Forelimb muscle (tissue), 1 donor: ENCODE measurements at places on chromosomes 6 and 20. TPM values are rescaled to one million over a fixed set of nuclear protein-coding genes. Genes with fewer than 3 reads are reported as not detected.

The MYT1 gene
- 0.13 TPM for polyA plus RNA-seq

The PXDC1 gene
- polyA plus RNA-seq = 20.8 TPM

DNA sequence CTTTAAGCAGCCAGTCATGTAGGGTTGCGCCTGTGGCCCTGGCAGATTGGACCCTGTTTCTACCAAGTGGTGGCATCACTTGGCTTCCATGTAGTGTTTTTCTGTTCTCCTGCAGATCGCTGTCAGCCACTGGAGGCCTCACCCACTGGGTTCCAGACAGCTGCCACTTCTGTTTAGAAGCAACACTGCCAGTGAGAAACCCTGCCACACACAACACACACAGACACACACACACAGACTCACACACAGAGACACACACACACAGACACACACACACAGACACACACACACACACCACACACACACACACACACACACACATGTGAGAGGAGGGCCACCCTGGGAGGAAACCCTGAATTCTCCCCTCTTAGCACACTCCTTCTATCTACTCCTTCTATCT lies 51.8 kb downstream of the UTRN start:
- DNase-seq = no peak

The LGSN gene
- polyA plus RNA-seq = not detected

GRCh38 chr6:136803608-136804007 lies 11.3 kb upstream of the MAP3K5 start:
- no peak for DNase-seq
